ENCODE measurements at places on chromosomes 13 and 19. TPM values are rescaled to one million over a fixed set of nuclear protein-coding genes. Genes with fewer than 3 reads are reported as not detected.

Gene CABP5
- total RNA-seq, result not detected

Gene LYL1
- 0.60 TPM for total RNA-seq

Gene ZNF829
- total RNA-seq, result 7.0 TPM

GRCh38 chr13:41148419-41149283, 16.0 kb upstream of the KBTBD6 start:
- no peak overlapping the region for H3K27ac ChIP-seq
- DNase-seq, result no peak
- H3K4me1 ChIP-seq, result peaks cover 6% of the 10 kb centered on the region
- peaks cover 82% of the 10 kb centered on the region for H3K36me3 ChIP-seq
- peaks cover 20% of the 10 kb centered on the region for H3K27me3 ChIP-seq
- H3K4me3 ChIP-seq, result no peak overlapping the region

- no peaks in the 10 kb centered on the region for H3K4me1 ChIP-seq
- H3K27me3 ChIP-seq, result peaks cover 28% of the 10 kb centered on the region
- H3K36me3 ChIP-seq, result peaks cover 70% of the 10 kb centered on the region
- no peak overlapping the region for H3K27ac ChIP-seq
- DNase-seq, result no peak
Observed at GRCh38 chr19:27740396-27740795, 1472.6 kb downstream of the UQCRFS1 start.

DNA sequence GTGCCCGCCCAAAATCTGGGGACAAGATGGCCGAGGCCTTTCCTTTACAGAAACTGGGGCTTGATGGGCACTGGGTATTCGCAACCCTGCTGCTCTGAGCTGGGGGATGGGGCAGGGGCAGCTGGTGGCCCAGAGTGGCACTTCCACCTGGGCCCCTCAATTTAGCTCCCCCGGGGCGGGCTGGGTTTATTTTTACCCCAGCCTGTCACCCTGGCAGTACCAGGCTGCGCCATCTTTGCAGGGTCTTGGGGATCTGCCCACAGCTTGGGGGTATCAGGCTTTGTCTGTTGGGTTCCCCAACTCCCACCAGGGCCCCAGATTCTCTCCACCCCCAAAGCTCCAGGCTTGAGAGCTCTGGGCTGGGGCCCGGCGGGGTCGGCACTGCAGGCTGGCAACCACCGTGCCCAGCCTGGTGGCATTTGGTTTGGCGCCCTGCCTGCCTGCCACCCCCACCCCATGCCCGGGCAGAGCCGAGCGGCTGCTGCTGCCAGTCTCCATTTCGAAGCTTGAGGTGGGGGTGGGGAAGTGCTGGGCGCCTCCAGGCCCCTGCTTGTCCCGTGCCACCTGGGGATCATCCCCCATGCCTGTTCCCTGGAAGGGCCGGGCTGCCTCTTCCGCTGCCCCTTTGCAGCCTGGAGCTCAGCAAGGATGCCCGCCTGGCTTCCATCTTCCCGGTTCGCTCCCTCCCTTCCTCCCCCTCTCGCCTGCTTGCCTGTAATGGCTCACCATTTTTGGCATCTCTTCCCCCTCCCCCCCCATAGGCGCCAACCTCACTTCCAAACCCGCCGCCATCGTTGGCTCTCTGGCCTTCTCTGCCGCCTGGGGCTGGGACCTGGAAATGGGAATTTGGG, 11.4 kb downstream of the NFIX start:
- no peak overlapping the region for H3K27ac ChIP-seq
- H3K36me3 ChIP-seq, result no peaks in the 10 kb centered on the region
